Activated CD4-positive, alpha-beta T cell treated with anti-CD3 and anti-CD28 coated beads, Interleukin-2, Interleukin-4, amounts not matched to agents 100 ng/mL and 50 ng/mL, durations not matched to agents 16 hours and 8 hours (primary cell): ENCODE measurements at places on chromosomes 1 and 21.

DNA sequence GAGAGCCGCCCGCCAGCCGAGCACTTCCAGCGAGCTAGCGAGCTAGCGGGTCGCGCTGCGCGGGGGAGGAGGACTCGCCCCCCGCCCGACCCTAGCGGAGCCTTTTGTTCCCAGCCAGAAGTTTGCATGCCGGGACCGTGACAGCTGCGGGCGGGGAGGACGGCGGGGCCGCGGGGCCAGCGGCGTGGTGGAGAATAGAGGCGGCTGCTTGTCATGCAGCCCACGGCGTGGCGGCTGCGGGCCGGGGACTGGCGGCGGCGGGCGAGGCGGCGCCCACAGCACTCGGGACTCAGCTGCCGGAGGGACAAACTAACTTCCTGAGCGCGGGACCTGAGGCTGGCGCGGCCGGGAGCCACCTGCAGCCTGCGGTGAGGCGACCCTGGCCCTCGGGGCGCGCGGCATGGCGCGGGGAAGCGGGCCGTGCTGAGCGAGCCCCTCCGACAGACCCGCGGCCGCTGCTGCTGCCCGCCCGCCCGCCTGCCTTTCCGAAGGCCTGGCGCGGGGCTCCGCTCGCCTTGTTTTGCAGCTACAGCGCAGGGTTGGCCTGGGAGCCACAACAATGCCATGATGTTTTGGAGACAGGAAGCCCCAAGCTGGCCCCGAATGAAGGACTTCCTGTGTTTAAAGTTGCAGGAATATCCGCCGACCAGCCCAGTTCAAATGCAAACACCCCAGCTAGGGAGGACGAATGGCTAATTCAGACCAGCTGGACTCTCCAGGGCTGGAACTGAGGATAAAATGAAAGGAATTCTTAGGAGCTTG lies 82.2 kb upstream of the BMP8A start:
- DNase-seq, result no peak

- DNase-seq, result no peak
Measured at GRCh38 chr1:109765896-109766615, 2.3 kb upstream of the EPS8L3 start.

DNA sequence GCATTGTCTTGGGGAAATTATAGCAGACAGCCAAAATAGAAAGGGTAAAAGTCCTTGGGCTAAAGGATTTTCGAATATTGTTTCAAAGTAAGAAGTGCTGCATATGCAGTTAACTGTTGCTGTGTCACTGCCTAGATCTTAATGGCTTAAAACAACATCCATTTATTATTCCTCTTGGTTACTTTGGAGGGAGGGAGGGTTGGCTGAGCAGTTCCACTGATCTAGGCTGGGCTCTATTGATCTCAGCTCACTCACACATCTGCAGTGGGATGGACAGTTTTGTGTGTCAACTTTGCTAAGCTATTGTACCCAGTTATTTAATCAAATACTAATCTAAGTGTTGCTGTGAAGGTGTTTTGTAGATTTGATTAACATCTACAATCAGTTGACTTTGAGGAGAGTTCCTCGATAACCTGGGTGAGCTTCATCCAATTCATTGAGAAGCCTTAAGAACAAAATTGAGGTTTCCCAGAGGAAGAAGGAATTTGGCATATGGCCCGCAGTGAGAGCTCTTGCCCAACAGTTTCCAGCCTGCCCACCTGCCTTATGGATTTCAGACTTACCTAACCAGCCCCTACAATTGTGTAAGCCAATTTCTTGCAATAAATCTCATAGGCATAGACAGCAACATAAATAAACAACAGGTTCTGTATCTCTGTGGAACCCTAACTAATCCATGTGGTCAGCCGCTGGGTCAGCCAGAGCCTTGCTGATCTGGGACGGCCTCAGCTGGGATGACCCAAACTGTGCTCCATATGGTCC lies 187.3 kb downstream of the AK5 start:
- no peak for DNase-seq

DNA sequence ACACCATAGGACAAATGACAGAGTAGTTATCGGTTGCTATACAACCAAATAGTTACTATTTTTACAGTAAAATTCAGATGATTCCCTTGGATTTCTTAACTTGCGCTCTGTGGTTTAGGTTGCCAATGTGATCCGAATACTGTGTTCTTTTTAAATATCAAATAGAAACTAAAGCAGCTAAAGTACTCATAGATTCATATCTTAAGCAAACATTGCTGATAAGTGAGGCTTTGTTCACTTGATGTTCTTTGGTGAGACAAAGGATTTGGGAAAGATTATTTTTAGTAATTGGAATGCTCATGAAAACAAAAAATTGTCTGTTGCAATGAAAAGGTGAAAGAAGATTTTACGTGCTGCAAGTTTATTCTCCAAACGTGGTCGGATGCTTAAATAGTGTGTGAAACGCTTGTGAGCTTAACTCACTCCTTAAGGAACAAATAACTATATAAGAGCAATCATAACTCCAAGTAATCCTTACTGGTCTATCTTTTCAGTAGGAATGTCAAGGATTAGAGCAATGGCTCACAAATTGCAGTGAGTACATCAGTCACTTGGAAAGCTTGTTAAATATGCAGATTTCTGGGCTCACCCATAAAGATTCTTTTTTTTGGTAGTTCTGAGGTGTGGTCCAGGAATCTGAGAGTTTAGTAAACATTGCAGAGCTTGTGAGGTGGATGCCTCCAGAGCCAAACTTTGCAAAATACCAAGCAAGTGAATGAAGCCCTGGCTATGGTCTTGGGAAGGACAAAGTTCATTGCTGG lies 31.8 kb upstream of the PDC start:
- DNase-seq, result no peak

GRCh38 chr1:100581096-100581705 lies 43.3 kb downstream of the GPR88 start:
- peak; percentile 33 for DNase-seq

DNA sequence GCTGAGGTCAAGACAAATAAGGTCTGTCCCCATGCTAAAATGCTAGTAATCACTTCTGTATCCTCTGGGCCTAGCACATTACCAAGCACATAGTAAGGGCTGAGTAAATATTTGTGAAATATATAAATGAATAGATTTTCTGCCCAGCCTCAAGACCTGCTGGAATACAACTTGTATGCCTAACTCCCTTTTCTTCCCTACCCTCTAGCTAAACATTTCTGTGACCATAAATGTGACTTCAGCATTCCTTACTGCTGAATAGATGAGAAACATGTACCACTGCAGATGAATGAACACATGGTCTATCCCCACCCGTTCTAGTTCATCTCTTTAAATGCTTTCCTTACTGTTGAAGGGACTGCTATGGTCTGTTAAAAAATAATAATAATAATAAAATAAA lies 209.0 kb upstream of the HOOK1 start:
- no peak for DNase-seq

DNA sequence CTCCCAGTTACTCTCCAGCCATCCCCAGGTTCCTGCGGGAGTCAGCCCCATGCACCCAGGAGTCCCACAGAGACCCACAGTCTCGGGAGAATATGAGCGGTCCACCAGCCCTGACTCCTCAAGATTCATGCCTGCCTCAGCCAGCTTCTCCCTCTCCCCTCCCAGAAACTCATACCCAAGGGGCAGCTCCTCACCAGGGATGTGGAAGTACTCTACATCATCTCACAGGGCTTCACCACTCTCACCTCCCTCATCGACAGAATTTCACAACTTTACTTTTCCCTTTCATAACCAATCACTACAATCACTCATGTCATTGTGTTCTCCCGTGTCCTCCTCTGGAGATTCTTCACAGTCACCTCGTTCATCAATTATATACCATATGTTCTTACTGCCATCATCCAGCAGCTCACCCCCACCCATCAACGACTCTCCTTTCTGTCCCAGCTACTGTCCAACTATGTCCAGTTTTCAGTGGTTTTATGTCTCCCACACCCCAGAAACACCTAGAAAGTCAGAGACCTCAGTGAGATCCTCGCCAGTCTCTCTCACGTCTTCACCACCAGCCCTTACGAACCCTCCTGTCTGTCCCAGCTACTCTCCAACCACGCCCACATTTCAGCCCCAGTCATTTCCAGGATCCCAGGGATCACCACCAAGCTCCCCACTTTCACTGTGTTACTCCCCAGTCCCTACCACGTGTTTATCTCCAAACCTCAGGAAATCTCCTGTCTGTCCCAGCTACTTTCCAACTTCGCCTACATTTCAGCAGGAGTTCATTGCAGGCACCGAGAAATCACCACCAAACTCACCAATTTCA lies 1530.1 kb upstream of the TPTE start:
- DNase-seq, result no peak

DNA sequence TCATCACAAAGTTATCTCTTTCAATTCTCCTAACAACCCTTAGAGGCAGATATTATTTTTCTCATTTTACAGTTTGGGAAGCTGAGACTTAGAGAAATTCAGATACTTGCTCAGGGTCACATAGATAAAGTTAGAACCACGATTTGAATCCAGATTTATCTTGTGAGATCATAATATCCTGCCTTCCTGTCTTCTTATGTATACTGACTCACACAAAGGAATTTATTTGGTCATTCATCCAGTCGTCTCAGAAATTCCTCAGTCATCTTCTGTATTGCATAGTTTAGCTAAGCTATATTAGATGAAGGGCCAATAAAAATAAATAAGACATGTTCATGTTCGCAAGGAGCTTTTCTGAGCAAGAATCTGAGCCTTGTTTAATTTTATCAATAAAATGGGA lies 35.8 kb upstream of the RUNX1 start:
- DNase-seq, result no peak

- peak; percentile 51 for DNase-seq
Measured at GRCh38 chr21:35095859-35096291, 46.8 kb upstream of the RUNX1 start.

GRCh38 chr1:210223226-210223904 lies 9.2 kb upstream of the SERTAD4 start:
- no peak for DNase-seq

- no peak for DNase-seq
Measured at GRCh38 chr1:6831366-6831765, 46.1 kb downstream of the CAMTA1 start.

GRCh38 chr1:160768295-160768657 lies 27.7 kb upstream of the LY9 start:
- DNase-seq, result peak; percentile 91

DNA sequence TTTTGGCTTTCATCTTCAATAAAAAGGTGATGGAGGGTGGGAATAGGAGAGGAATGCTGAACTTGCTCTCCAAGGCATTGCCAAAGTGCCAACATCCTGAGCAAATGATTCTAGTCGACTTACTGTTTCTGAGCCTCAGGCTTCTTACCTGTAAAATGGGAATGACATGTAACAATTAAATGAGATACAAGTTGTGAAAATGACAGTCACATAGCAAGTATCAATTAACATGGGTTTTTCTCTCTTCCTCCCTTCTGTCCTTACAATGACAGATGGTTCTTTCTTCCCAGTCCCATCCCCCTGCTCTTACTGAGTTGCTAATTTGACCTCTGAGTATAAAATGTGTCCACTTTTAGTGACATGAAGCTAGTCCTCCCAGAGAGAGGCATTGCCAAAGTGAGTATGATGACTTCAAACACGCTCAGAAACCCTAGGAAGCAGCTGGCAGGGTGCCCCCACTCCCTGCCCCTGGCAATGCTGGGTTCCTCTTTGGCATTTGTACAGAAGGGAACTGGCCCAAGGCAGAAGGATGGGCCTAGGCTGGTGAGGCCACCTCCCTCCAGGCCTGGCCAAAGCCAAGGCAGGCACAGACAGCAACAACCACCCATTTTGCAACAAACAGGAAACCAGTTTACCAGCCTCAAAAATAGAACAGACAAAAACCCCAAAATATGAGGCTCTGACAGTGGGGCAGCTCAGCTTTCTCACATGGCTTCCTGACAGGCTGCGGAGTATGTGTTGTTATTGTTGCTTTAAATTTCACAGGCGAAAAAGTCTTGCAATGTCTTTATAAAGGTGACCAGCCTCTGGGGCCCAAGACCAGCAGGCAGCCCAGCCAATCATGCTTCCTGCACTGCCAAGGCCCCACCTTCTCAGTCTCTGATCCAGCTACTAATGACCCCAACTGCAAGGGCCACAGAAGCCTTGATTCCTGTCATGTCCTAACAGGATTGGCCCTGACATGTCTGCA lies 115.9 kb downstream of the HIVEP3 start:
- DNase-seq, result peak; percentile 48

GRCh38 chr1:22611530-22611947 lies 24.9 kb upstream of the C1QA start:
- DNase-seq, result peak; percentile 17

- no peak for DNase-seq
Measured at GRCh38 chr1:222031318-222031717, 289.4 kb upstream of the DUSP10 start.

DNA sequence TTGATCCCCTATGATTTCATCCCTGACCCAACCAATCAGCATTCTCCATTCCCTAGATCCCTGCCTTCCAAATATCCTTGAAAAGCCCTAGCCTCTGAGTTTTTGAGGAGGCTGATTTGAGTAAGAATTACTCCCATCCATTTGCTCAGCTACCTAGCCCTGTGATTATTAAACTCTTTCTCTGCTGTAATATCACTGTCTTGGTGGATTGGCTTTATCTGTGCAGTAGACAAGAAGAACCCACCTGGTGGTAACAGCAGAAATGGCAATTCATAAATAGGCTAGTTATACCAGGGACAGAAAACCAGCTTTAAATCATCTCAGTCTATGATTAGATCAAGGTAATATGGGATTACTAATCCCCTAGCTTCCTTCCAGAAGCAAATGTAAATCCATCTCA lies 13.0 kb downstream of the IL20 start:
- DNase-seq, result no peak

DNA sequence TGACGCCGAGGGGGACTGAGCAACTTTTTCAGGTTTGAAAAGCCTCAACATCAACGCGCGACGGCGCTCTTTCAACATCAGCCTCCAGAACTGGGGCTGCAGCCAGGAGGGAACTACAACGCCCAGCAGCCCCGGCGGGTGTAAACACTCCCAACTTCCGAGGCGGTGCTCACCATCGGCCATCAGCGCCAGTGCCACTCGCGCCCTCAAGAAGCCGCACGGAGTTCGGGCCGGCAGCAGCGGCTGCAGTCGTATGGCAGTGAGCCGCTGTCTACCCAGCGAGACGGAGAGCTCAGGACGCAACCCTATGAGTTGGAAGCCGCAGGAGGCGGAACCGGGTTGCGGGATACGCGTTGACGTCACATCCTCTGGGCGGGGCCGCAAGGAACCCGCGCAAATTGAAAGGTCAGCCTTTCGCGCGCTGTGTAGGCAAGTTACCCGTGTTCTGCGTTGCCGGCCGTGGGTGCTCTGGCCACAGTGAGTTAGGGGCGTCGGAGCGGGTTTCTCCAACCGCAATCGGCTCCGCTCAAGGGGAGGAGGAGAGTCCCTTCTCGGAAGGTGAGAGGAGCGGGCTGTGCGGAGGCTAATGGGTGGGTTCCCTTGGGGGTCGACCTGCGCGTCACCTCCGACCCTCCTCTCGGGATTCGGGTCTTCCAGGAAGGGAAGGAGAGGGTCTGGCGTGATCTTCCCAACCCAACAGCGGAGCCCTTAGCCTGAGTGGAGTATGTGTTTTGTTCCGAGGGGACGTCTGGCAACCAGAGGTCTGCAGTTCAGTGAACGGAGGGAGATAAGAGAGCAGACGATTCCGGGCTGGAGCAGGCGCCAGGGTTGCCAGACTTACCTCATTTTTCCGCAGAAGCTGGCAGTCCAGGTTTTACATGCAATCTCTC lies at the start of gene EXO1:
Gene EXO1 (plus strand): TSS at position 409 of the 890 bp plus-strand sequence. CDS start 2,222 bp downstream, outside the sequence.
- peak; percentile 91 for DNase-seq

GRCh38 chr1:157134442-157134841 lies 3.8 kb downstream of the ETV3 start:
- DNase-seq, result no peak
